HAP-1 (cell line): ENCODE measurements at places on chromosomes 3 and 15.

DNA sequence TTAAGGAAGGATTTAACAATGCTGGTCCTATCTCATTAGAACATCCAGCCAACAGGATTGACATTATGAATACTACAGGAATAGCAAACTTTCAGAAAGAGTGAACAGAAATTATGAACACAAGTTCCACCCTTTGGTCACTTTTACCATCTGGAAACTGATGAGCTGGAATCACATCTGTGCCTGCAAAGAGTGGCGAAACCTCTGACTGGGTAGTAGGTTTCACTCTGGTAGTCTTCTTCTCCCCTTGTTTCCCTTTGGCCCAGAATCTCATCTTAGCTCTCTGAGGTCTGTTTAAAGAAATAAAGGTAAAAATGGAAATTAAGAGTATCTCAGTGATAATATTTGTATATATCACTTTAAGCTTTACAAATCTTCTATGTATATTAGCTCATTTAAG is 73.1 kb downstream of the NR2E3 start:
- no peak for DNase-seq

DNA sequence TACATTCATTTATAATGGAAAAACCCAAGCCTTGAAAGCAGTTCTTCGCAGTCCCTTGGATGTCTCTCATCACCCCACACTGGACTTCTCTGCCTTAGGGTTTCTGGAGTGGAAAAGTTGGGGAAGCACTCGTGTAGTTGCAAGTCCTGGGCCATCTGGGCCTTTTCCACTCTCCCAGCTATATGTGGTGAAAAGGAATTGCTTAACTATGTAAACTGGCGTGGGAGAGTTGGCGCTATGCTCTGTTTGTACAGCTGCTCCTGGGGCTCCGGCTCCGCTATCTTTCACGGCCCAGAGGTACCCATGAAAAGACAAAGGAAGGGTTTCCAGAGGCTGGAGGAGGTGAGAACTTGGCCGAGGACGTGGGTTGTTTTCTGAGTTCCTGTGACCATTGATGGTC is 81.1 kb upstream of the MYZAP start:
- DNase-seq, result no peak

DNA sequence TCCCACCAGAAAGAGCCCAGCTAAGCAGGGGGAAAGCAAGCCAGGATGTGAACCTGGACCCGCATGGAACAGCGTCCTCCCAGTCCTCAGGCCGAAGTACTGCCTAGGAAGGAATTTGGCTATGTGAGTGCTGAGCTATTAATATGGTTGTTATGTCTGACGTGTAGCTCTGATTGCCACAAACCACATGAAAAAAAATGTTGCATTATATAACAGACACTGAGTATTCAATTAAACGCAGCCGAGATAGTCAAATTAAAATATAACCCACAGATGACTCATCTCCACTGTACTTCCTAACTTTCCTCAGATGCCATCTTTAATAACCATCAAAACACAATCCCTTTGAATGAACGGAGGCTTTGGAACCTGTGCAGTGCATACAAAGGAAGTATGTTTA is 111.1 kb downstream of the GABRB3 start:
- DNase-seq, result no peak

DNA sequence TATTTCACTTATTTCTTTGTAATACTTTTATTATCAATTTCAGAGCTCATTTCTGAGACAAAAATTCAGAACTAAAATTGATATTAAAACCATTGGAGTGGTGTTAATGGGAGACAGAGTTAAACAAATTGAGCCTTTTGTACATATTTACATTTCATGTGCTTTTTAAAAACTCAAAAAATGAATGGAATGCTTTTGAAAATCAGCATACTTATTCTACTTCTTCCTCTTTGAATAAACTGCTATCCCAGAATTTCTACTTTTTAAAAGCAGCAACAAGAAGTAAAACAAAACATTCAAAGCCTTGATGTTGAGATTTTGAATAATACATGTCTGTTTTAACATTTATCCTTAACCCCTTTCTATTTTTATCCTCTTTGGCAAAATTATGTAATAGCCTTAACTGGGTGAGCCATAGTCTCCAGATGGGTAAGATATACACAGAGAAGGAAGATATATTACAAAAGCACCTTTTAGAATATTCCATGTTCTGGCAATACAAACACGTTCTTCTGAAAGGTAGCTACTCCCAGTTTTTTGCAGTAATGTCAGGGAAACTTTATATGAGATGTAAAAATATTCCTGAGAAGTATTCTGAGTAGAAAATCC is 123.6 kb downstream of the MBNL1 start:
- no peak for DNase-seq

- DNase-seq, result no peak
Observed at GRCh38 chr3:145307272-145307671, 853.7 kb downstream of the PLOD2 start.

DNA sequence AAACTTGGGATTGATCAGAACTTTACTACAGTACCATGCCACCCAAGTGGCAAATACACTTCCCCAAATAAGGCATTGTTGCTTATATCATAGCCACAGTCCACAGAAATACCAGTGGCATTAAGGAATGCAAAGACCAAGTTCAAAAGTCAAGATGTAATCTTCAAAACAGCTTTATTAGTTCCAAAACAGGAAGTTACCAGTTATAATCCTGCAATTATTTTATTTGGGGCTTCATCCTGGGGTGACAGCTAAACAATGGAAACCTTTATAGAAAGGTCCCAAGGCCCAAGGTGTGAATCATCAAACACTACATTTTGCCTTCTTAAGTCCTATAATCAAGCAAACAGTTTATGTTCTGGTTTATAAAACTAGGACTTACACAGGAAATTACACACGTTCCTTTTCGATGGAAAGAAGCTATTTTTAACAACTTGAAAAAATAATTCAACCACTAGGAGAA is 30.3 kb upstream of the RNF7 start:
- no peak for DNase-seq

- DNase-seq, result no peak
Observed at GRCh38 chr15:66184492-66184891, 69.1 kb downstream of the MEGF11 start.

DNA sequence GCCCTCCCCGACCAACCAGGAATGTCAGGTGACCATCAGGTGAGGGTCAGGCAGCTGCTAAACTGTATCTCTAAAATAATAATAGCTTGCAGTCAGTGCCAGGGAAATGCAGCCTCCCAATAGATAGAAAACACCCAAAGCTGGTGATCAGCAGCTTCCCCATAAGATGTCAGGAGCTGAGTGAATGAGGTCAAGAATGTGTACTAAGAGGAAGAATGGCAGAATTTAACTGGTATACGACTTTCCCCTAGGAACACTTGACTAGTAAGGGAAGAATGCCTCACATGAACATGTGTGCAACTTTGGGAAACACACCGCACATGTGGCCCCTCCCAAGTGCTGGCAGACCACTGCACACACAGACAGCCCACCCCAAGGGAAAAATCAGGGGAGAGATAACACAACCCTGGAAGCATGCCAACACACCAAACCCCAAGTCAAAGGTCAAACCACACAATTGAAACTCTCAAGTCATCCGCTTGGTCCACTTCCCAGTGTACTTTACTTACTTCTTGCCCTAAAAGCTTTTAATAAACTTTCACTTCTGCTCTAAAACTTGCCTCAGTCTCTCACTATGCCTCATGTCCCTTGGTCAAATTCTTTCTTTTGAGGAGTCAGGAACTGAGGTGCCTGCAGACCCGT is 806.5 kb downstream of the OTOL1 start:
- no peak for DNase-seq

GRCh38 chr15:70179309-70179892 is 81.7 kb upstream of the TLE3 start:
- DNase-seq, result no peak

- no peak for DNase-seq
Observed at GRCh38 chr15:79452244-79453051, 20.3 kb downstream of the MINAR1 start.

DNA sequence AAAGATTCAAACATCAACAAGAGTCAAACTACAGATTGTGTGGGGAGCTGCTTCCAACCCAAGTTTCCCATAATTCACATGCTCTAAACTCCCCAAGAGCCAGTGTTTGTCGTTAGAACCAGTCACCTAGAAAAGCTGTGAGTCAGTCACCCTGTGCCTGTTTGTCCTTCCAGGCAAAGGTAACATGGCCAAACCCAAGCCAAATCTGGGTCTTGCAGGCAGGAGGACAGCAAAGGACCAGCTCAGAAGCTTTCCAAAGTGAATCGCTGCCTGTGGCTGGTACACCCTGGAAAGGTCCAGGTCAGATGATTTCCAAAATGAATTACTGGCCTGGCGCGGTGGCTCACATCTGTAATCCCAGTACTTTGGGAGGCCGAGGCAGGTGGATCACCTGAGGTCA is 251.5 kb downstream of the FAM43A start:
- no peak for DNase-seq

- DNase-seq, result no peak
Observed at GRCh38 chr3:116050311-116050915, 394.9 kb downstream of the LSAMP start.

DNA sequence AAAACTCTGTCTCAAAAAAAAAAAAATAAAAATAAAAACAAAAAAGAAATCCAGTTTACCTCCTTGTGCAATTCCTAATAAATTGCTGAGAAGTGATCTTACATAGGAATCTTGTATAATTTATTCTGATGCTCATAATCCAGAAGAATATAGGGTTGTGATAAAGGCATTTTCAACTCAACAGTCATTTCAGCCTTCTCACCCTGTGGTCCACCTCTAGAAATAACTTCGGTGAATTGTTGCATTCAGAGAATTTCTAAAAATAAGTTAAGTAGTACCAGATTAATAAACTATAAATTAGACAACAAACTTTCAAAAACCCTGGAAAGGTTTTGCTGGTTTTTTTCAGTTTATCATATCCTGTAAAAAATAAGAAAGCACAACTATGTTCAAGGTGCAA is 20.2 kb downstream of the RAF1 start:
- no peak for DNase-seq

DNA sequence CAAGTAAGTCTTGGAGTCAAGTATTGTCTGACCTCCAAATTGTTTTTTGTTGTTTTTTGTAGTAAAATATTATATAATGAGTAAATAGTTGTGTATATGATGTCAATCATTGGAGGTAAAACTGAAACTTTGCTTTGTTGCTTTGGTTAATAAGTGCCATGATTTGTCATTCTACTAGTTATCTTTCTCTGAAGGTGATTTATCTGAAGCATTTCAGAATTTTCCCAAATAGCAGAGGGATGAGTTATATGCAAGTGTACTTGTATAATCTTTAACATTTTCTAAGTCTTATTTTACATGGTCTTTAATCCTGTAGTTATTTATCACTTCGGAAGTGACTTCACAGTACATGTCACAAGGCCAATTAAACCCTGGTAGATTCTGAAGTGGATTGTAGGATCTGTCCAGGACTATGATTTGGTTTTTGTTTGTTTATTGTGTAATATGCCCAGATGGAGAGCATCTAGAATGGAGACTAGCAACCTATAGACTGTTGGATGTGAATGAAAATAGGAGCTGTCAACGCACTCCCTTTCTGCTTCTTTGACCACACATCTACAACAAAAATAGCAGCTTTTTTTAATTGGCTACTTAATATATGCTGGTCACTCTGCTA is 93.1 kb upstream of the SAMMSON start:
- DNase-seq, result no peak

GRCh38 chr15:59256482-59256881 is 49.8 kb downstream of the LDHAL6B start:
- no peak for DNase-seq

GRCh38 chr3:4306091-4306490 is 2.9 kb downstream of the SETMAR start:
- DNase-seq, result no peak

DNA sequence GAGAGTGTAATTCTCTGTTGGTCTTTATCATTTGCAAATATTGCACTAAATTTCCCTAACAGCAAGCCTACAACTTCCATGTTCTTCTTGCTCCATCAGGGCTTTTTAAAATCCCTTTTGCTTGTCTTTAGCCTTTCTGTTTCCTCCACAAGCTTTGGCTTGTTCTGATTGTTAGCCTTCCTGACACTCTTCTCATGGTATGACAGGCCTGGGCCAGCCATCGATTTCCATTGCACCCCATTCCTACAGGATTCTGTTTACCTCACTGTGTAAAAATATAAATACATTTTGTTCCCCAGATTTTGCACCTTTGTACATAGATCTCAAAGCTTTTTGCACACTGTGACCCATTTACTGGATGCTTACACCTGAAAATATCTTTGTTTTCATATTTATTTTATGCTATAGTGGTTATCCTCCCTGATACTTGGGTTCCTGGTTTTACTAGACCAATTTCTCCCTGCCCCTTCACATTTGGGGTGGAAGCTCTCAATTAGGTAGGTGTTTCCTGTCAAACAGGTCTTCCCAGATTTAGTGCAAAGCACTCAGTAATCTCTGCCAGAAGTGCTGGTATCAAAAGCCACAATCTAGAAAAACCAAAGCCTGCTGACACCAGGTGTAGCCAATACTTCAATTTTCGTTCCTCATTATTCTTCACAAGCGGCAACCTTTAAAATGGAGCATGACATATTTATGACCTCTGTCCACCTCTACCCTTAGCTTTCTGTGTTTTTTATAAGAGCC is 57.9 kb upstream of the PPP2R3A start:
- DNase-seq, result no peak

GRCh38 chr3:101038393-101038792 is 45.2 kb upstream of the ABI3BP start:
- no peak for DNase-seq

GRCh38 chr15:44029940-44030568 is 165.0 kb downstream of the FRMD5 start:
- no peak for DNase-seq

GRCh38 chr3:187799942-187800641 is 54.8 kb upstream of the BCL6 start:
- DNase-seq, result no peak

DNA sequence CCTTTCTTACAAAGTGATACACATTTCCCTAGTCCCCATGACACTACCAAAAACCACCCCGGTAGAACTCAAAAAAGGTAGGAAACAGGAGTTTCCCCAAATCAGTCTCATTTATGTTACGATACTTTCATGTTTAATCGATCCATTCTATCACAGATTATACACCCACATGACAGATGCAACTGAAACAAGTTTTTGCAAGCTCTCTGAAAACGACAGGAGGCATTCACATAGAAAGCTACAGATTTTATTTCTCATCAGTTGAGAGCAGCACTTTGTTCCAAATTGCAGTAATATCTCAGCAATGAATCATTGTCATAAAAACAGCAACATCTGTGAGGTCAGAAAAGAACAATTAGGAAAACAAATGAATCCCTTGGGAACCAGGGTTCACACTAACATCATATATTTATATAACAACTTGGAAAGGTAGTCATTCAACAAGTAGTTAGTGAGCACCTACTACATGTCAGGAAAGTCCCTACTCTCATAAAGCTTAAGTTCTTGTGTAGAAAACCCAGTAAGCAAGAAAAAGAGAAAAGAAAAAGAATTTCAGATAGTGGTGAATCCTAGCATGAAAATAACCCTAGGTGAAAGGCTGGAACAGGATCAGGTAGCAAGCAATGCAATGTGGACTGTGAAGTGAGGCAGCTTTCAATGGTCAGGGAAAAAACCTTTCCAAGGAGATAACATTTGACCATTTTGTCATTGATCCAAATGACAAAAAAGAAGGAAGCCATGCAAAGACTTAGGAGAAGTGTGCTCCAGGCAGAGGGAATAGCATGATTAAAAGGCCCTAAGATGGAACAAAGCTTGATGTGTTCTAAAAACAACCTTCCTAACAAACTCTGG is 8.3 kb downstream of the PLD1 start:
- no peak for DNase-seq
